ENCODE measurements at places on chromosomes 7 and 10.

DNA sequence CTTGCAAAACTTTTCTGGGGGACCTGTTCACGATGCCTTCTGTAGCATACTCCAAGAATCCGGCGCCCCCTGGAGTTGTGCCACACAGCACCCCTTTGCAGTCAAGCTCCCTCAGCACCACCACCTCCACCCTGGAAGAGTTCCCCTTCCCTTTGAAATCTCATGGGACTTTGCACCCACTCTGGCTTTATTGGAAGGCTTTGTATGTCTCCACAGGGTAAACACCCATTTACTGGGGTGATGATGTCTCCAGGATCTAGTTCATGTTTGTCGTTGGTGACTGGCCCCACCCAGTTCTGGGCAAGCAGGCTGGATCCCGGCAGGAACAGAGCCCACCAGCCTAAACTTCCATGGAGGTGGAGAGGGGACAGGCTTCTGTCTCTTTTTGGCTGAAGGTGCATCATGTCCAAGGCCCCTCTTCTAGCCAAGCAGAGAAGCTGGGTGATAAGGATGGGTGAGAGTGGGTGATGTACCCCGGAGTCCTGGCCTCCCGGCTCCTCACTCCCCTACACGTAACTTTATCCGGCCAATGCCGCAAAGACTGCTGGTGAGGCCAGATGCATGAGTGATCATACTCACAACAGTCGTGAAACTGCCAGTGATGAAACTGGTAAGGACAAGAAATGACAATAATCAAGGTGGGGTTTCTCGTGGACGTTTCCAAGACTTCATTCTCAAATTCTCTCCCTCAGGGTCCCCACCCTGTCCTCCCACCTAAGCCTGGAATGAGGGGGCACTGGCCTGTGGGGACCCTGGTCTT lies 695 bp upstream of the CLDN4 start:
- no peak for DNase-seq

DNA sequence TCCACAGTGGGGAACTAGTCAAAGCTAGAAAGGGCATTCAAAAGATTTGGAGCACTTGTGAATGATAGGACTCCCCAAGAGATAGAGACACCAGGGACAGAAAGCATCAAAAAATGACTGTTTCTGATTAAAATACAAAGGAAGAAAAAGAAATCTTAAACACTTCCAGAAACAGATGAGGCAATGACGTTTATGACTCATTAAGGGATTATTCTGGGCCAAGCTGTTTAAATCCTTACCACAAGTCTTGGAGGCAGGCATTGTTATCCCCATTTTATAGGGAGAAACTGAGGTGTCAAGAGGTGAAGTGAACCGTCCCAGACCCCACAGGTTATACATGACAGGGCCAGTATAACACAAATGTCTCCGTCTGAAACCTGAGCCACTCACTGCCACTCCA lies 68.3 kb upstream of the AMPH start:
- DNase-seq: no peak

DNA sequence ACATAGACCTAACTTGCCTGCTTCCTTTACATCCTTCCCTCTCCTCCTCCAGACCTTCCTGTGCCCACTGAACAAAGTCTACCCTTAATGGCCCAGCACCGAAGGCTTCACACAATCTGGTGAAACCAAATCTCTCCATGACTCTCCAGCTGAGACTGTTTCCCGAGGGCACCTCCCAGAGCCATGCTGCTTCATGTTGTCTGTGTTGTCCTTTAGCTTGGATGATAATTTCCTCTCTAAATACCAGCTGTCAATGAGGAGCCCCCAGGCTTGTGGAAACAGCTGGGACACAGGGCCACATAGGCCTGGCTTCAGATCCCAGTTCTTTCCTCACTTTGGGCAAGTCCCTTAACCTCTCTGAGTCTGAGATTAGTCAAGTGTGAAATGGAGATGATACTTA lies 54.3 kb downstream of the DLD start:
- peak; percentile 56 for DNase-seq

GRCh38 chr7:98808751-98809460 lies 60.9 kb downstream of the TMEM130 start:
- no peak for DNase-seq

All from NCI-H2171 (cell line).